Lower leg skin (tissue), 4 donors: ENCODE measurements at places on chromosomes 1 and 21.

DNA sequence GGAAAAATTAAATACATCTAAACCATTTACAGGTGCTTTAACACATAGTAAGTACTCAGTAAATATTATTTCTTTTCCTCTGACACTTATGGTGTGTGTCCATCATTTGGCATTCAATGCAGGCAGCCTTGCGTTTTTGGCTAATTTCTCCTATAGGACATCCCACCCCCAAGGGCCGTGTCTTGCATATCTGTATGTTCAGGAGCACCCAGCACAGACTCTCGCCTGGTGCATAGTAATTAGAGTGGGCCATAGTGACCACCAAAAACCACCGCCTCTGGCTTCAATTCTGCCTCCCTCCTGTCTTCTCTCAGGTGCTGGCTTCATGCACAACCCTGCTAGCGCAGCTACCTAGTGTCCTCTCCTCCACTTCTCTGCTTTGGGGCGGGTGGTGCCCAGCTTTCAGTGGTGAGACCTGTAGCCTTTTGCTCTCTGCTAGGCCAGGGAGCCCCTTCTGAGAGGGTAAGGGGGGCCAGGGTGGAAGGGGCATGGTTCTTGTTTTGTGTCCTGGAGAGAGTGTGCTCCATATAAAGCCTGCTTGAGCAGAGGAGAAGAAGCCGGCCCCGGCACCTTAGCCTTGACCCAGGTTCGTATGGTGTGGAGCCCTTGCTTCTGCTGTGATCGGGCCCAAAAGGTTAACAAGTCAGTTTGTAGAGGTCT lies 33.4 kb downstream of the BATF3 start:
- no peak for DNase-seq

GRCh38 chr21:30942192-30942591 lies 60.8 kb upstream of the KRTAP11-1 start:
- DNase-seq, result no peak

- no peak for DNase-seq
These were observed 175.3 kb downstream of the PLPP3 start for GRCh38 chr1:56404066-56404465.

- no peak for DNase-seq
These were observed 2.8 kb downstream of the REG4 start for GRCh38 chr1:119808491-119808890.

GRCh38 chr1:150176593-150176992 lies 26.9 kb downstream of the PLEKHO1 start:
- DNase-seq, result no peak

DNA sequence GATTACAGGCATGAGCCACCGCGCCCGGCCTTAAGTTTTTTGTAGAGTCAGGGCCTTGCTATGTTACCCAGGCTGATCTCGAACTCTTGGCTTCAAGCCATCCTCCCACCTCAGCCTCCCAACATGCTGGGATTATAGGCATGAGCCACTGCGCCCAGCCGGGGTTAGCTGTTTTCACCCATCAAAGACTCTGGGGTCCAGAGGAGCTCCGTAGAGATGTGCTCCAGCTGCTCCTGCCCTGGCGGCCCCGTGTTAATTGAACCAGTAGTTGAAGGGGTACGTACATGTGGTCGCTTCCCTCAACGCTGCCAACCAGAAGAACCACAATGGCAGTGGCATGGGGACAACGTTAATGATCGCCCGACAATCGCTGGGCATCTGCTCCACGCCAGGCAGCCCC lies 72.0 kb downstream of the NPHP4 start:
- no peak for DNase-seq

GRCh38 chr1:113281550-113281949 lies 108.8 kb upstream of the MAGI3 start:
- DNase-seq, result no peak

- DNase-seq, result peak; percentile 94
These were observed 12.2 kb upstream of the RGS16 start for GRCh38 chr1:182616130-182617013.

DNA sequence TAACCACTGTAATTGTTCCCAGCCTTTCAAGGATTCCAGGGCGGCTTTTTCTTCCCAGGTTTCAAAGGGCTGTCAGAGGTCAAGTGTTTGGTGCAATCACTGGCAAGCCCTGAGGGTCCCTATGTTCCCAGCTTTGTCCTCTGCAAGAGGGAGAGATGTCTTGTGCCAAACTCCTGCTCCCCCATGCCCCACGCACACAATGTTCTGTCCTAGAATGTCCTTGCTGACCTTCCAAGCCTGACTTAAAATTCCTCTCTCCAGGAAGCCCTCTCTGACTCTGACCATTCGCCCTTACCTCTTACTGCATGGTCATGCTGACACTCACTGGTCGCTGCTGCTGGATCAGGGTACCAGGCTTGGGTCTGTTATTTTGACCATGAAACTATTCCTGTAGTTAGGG lies 152.5 kb upstream of the KCND3 start:
- DNase-seq, result no peak

GRCh38 chr1:229452956-229453801 lies 19.3 kb upstream of the ACTA1 start:
- no peak for DNase-seq

DNA sequence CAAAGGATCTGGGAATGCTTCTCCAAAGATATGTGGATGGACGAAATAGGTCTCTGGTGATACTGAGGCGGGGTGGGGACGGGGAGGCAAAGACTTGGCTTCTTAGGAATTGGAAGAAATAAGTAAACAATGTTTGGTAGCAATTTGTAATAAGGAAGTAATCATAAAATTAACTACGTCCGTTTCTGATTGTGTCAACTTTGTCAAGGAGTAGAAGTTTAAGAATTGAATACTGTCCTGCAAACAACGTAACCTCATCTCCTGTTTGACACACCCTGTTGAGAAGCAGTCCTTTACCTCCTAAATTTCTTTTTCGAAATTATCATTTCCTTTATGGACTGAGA lies 471 bp downstream of the POLR3C start:
- DNase-seq, result no peak

GRCh38 chr1:243246916-243247315 lies 8.2 kb downstream of the CEP170 start:
- DNase-seq, result no peak

GRCh38 chr1:12778907-12779306 lies 5.4 kb downstream of the PRAMEF12 start:
- no peak for DNase-seq

DNA sequence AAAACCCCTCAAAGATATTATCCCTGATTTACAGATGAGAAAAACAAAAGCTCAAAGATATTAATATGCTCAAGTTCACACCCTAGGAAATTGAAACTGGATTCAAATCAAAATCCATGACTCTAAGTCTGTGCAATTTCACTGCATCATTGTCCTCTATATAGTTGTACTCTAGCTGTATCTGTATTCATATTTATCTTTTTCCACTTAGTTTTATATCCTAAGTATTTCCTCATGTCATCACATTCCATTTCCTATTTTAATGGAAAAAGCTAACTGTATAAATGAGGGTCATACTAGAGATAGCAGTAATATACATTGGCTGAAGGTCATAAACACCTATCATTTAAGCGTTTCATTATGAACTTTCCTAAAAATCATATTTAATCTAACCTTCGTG lies 42.2 kb upstream of the RALGPS2 start:
- no peak for DNase-seq

GRCh38 chr1:151593730-151594129 lies 18.1 kb upstream of the SNX27 start:
- no peak for DNase-seq

DNA sequence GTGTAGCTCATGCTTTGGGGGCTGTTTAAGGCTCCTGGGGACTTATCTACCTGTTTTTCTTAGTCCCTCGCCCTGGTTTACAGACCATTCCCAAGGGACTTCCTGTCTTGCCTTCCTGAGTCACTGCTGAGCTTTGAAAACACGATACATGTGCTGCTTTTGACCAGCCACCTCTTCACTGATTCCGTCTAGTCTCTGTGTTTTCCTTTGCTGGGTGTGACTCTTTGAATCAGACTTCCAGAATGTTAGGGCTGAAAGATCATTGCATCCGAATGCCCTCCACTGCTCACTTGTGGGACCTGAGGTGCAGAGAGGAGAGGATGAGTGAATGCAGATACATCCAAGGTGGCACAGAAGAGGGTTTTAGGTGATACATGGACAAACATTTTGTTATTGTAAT lies 35.4 kb upstream of the CITED4 start:
- no peak for DNase-seq

DNA sequence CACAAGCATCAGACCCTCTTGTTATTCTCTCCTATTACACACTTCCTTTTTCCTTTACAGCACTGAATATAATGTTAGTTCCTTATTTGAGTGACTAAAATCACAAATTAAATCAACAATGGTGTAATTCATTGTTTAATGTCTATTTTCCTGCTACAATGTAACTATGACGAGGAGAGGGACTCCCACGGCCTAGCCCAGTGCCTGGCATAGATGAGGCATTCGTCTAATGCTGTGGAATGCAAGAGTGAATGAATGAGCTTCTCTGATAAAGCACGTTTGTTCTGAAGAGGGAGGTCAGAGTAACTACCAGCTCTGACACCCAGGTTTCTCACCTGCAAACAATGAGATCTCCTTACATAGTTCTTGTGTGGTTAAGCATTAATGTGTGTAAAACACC lies 479.4 kb downstream of the OMA1 start:
- no peak for DNase-seq
